Osteocyte (in vitro differentiated cells): ENCODE measurements at places on chromosomes 4 and X. TPM values are rescaled to one million over a fixed set of nuclear protein-coding genes. Genes with fewer than 3 reads are reported as not detected.

The IL13RA2 gene
- not detected in 2 replicates for total RNA-seq

DNA sequence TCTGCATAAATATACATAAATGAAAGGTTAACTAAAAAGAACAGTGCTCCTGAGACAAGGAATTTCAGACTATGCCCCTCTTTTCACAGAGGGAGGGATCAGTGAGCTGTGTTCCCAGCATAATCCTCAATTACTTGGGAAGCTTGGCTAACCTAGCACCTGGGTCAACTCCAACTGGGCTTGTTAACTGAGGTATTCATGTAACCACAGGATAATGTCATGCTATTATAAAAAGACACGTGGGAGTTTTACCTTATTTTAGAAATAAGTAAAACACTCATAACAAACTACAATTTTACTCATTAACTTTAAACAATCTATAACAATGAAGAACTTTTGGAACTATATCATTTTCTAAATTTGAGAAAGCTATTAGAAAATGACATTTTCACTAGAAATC lies 48.6 kb downstream of the RPGR start:
- no peak for DNase-seq

The CHST7 gene
- total RNA-seq: 14.8 and 16.7 TPM in 2 replicates

- DNase-seq: no peak
These were observed 1591.7 kb upstream of the ADGRL3 start for GRCh38 chr4:59608466-59608865.

The MAGEC1 gene
- total RNA-seq: not detected in 2 replicates

- peak; percentile 19 for DNase-seq
These were observed 5.8 kb downstream of the RPS4X start for GRCh38 chrX:72271091-72271788.

DNA sequence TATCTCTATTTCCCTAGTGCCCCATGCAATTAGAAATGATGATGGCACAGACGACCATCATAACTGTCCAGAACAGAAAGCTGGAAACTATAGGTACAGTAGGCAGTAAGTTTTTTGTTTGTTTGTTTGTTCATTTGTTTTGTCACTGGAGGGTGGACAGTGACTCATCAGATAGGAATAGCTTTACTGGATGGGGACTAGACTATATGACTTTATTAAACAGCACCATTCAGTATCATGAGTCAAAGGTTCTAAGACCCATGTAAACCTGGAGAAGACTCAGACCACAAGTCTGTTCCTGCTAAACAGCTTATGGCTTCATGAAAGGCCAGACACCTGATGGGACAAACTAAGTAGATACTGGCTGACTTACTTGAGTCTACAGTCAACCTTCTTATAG lies 38.4 kb downstream of the PLAC1 start:
- no peak for DNase-seq

DNA sequence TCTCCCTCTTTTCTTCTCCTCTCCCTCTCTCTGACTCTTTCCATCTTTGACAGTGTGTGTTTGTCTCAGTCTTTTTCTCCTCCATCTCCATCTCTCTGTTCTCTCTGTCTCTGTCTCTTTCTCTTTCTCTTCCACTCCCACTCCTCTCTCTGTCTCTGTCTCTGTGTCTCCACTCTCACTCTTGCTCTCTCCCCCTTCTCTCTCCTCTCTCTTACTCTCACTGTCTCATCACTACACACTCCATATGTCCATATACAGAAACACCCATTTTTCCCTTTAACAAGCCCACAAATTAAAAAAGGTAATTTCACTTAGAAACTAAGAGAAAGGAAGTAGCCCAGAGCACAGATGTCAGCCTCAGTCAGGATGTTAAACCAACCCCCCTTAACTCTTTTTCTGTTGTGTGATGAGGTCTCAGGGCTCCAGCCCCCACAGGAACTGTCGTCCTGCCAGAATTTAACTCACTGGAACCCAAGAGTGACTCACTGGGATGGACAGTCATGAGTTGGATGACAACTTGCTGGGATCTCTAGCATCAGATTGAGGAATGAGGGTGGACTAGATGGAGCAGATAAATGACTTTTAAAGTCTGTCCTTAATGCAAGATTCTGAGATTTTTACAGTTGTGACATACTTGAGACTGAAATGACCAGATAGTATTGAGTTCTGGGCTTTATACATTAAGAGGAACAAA lies 27.5 kb downstream of the OTUD6A start:
- DNase-seq: no peak

The MXRA5 gene
- 188 and 215 TPM in 2 replicates for total RNA-seq

The F9 gene
- not detected in 2 replicates for total RNA-seq

- DNase-seq: no peak
These were observed 157.3 kb upstream of the LDB2 start for GRCh38 chr4:17055788-17056187.

DNA sequence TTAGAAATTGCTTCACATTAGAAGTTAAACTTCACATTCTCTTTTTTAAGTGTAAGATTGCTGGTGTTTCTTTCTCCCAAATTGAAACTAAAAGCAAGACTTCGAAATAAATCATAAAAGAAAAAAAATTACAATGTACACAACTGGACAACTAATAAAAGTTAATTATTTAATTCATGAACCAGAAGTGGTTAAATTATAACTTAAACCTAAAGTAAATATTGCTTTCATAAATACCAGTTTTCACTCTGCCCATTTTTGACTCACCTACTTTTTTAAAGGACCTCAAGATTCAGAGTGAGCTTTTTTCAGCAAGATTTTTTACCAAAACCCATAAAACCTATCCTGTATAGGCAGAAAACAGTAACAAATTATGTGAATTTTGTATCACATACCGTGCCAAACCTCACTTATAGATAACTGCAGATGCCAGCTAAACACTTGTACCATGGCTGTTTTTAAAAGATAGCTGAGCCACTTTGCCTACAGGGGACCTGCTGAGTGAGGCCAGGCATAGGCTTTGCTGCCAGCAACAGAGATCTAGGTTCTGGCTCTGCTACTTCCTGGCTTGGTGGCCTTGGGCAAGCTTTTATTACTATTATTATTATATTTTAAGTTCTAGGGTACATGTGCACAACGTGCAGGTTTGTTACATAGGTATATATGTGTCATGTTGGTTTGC lies 259.8 kb downstream of the NR3C2 start:
- DNase-seq: no peak

The CCSER1 gene
- 0.13 TPM in 1 of 2 replicates, not detected in the other for total RNA-seq

The VEGFD gene
- total RNA-seq: 0.27 TPM in 1 of 2 replicates, not detected in the other

DNA sequence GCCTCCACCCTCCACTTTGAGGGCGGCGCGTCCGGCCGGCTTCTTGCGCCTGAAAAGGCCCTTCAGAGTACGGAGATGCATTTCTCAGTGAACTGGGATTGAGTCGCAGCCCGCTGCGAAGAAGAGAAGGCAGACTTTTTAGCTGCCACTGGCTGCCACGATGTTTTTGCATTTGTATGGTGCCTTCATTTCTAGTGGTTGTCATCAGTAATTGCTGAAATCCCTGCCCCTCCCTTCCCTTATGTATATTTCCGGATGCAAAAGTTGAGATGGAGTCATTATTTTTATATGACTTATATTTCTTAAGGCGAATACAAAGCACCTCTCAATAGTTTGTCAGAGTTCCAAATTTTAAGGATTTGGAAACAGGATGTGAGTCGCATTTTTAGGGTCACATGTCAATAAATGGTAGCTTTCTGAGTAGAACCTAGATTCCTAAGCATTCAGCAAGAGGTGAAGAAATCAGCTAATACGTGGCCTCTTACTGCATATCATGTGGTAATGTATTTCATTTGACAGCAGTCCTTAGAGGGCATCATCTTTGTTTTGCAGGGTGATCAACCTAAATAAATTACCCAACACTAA lies 658 bp downstream of the ATP6AP2 start:
- no peak for DNase-seq

GRCh38 chrX:3592184-3592583 lies 121.3 kb downstream of the PRKX start:
- no peak for DNase-seq

GRCh38 chr4:98689507-98690174 lies 31.2 kb upstream of the TSPAN5 start:
- no peak for DNase-seq

The FGB gene
- total RNA-seq: not detected in 2 replicates

DNA sequence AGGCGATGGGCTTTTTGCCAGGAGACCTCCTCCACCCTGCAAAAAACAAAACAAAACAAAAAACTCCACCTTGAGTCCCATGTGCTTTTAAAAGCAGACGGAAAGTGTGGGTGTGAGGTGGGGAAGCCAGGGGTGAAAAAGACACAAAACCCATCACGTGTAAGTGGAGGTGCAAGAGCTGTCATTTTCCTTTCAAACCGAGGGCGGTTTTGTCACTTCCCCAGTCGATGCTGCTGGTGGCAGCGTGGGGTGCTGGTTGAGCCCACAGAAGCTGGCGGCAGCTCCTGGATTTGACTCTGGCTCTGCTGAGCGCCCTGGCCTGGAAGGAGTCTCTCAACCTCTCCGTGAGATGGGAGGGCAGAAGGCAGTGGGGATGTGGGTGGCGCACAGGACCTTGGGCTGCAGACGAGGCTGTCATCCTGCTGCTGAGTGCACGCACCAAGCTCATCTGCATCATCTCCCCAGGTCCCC lies 110.0 kb downstream of the PSAPL1 start:
- DNase-seq: no peak

DNA sequence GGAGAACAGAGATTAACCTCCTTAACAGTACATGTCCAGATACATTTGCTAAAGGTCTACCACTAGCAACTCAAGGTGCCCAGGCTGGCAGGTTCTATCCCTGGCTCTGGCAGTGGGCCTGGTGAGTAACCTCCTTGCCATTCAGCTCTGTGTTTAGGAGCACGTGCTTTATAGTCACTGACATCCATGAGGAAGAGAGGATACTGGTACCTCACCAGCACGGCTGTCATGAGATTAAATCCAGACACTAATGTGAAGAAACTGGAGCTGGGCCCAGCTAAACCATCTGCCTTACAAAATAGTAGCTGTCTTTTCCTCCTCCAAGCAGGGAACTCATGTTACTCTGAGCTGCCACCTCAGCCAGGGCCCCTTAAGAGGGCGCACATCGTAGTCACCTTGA lies 45.3 kb downstream of the GPRASP3 start:
- DNase-seq: no peak

DNA sequence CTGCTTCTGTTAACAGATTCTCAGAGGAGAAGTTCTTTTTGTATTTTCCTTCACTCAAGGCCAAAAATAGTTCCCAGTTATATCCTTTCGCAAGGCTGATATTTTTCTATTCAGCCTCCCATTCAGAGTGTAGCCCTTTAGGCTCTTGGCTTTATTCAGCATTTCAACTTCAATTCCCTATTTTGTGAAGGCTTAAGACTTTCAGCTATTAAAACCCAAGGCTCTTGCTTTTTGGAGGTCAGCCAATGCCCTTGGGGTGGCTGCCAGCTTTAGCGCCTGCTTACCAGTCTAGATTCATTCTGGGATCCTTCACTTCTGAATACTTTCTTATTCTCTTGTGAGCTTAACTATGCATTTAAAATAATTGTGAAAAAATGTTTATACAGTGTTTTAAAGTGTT lies 57.3 kb upstream of the ADGRA3 start:
- no peak for DNase-seq

DNA sequence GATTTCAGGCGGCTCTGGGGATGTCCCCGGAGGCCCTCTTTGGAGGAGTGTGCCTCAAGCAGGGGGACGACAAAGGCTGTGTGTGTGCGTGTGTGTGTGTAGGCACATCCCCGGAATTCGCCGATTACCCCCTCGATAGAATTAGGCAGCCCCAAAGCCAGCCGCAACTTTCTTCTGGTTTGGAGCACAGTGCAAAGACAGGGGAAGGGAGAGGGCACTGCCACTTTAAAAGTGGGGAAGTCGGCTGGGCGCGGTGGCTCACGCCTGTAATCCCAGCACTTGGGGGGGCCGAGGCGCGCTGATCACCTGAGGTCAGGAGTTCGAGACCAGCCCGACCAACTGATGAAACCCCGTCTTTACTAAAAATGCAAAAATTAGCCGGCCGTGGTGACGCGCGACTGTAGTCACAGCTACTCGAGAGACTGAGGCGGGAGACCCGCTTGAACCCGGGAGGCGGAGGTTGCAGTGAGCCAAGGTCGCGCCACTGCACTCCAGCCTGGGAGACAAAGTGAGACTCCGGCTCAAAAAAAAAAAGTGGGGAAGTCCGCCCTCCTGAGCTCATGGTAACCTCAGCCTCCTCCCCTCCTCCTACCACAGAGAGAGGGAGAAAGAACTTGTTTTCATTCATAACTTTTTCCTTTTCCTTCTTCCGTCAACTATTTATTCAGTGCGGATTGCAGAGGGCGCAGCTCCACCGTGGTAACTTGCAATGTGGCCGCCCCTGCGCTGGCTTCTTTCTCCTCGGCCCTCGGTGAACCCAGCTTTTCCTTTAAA lies 2.4 kb downstream of the SPRY1 start:
- DNase-seq: peak; percentile 89

GRCh38 chr4:152342293-152342692 lies 193.6 kb downstream of the FBXW7 start:
- no peak for DNase-seq

The DUX4 gene
- not detected in 2 replicates for total RNA-seq

The UGT2B7 gene
- 0.91 and 0.97 TPM in 2 replicates for total RNA-seq
